Pulmonary artery endothelial cell (primary cell): ENCODE measurements at places on chromosomes 1 and 21. TPM values are rescaled to one million over a fixed set of nuclear protein-coding genes. Genes with fewer than 3 reads are reported as not detected.

DNA sequence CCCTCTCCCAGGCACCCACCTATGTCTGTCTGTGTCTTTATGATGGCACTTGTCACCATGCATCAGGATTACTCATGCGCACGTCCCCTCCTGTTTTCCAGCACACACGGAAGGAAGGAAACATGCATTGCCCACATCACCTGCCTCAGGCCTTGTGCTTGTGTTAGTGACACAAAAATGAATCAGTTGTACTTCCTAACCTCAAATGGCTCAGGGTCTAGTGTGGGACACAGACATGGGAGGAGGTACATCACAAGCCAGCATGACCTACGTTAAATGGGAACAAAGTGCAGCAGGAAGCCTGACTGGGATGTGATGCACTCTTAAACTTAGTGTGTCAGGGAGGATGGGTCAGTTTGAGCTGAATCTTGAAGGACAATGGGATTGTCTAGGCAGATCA, 126.7 kb downstream of the TRABD2B start:
- DNase-seq, result no peak

GRCh38 chr21:14353726-14354125, 29.2 kb downstream of the HSPA13 start:
- no peak for DNase-seq

DNA sequence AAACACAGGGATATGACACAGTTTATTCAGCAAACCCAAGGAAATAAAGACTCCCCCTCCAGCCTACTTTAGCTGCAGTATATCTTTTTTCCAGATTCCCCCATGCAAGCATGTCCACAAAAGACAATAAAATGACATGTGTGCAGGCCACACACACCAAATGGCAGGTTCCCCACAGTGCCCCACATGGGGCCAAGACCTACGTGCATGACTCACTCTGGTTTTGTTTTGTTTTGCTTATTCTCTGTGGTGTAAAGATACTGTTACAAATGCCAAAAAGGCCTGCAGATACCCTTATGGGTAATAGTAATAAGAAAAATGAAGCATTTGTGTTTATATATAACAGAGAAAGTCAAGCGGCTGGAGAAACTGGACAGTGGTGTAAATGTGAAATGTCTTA, 71.6 kb downstream of the RD3 start:
- DNase-seq, result no peak

- no peak for DNase-seq
These were observed 12.4 kb downstream of the RNF220 start for GRCh38 chr1:44417351-44418021.

SLC25A34 gene
- 0.20 and 0.42 TPM in 2 replicates for total RNA-seq

- no peak for DNase-seq
These were observed 163.5 kb downstream of the TOMM20 start for GRCh38 chr1:234965111-234965510.

GRCh38 chr1:198492872-198493271, 47.6 kb downstream of the ATP6V1G3 start:
- no peak for DNase-seq

GBP2 gene
- 61.6 and 79.6 TPM in 2 replicates for total RNA-seq

FCER1G gene
- total RNA-seq, result 0.26 and 0.49 TPM in 2 replicates

- no peak for DNase-seq
These were observed 597.1 kb upstream of the PRMT6 start for GRCh38 chr1:106459418-106459817.

DNA sequence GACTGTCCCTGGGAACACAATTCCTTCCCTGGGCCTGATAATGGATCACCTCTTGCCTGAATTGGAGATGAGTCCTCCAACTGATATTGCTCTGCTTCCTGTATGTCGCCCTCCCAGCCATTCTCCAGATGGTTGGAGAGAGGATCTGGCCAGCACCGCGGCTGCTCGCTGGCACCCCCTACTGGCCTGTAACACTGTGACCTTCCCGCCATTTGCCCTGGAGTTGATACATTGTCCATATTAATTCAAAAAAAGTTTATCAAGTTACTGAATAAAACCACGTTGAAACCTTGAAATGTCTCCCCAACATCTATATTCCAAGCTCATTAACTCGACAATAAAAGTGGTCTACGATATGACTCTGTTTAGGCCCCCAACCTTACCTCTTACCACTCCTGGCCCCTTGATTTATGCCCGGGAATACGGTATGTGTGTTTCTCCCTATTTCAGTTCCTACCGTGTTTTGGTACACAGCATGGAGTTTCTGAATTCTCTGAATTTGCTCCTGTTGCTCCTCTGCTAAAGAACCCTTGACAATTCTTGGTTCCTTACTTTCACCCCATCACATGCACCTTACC, 241.8 kb upstream of the KIAA0040 start:
- no peak for DNase-seq

DNA sequence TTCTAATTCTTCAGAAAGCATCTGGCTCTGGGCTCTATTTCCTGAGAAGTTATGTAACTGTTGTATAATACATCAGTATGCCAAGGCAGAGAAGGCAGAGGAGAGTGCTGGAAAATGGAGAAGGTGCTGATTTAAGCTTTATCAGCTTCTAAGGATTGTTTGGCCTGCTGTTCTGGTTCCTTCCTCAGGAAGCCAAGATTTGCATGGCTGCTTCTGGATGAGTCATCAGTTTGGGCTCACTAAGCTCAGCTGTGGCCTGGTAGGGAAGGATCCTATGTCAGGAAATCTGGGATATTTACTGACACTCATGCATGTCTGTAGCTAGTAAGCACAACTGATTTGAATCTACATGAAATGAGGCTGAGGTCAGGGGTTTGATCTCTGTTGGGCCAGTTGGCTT, 73.2 kb upstream of the ADGRL4 start:
- DNase-seq, result peak; percentile 98

DNA sequence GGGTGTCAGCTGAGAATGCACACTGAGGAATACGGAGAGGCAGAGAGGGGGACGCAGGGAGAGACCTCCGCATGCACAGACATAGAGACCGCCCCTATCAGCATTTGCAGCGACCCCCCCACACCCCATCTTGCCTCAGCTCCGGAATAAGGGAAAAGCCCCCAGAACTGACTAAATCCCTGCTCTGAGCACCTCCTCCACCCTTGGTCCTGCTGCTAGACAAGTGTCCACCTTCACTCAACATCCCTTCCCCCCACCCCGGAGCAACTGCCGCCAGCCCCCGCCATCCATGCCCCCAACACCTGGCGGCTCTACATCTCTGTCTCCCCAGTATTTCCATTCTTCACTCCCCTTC, 769 bp downstream of the SV2A start:
- no peak for DNase-seq

COL9A2 gene
- total RNA-seq, result 0.13 and 0.60 TPM in 2 replicates

LIN28A gene
- not detected in 2 replicates for total RNA-seq

GRCh38 chr1:245687152-245687635, 532.4 kb downstream of the KIF26B start:
- no peak for DNase-seq
